ENCODE measurements at places on chromosomes 11 and 22.

GRCh38 chr11:69644962-69645675, 4.2 kb downstream of the CCND1 start:
- no peak for DNase-seq

DNA sequence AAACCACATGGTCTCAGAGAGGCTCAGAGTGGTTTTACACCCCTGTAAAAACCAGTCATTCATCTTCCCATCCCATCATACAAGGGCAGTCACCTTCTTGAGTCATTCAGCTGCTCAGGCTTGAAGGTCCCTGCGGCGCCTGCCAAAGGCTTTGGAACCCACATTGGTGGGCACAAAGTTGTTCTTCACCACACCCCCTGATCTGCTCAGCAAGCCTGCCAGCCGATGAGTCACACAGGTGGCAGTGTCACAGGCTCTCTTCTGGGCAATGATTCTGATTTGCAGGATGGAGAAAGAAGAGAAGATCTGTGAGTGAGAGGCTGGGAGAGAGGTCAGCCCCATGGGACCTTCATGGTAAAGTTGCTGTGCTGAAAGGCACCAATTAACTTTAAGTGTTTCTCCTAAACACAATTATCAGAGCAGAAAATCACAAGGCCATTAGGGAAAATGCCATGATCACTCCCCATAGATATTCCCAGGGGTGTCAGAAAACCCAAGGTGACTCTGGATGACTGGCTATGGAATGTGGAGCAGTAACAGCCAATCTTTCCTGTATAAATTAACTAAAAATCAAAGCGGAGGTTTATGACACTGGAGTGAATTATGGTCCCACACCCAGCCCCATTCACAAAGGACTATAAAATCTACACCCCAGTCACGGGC, 4.4 kb downstream of the CALCA start:
- no peak for DNase-seq

GRCh38 chr11:119419246-119419645, 3.7 kb downstream of the THY1 start:
- no peak for DNase-seq

DNA sequence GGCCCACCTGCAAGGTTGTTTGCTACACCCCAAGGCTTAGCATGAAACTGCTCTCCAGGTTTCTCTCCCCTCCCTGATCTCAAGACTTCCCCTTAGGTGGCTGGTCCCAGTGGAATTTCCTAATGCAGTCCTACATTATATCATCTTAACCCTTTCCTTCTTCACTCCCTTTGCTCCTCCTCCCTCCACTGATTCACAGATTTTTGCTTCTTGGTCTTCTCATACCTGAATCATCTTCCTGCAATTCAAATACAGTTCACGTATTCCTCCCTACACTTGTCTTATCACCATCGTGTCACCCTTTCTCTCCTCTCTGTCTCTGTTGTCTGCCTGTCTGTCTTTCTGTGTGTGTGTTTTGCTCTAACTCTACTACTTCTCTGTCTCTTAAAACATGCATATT, 17.0 kb downstream of the MMP10 start:
- no peak for DNase-seq

- no peak for DNase-seq
Observed at GRCh38 chr11:68064926-68065325, 26.1 kb downstream of the TCIRG1 start.

Data from left ventricle myocardium inferior (tissue), 1 donor.